ENCODE measurements at places on chromosomes 4 and X. TPM values are rescaled to one million over a fixed set of nuclear protein-coding genes. Genes with fewer than 3 reads are reported as not detected.

- H3K36me3 ChIP-seq: no peaks in the 10 kb centered on the region
- H3K27me3 ChIP-seq: no peaks in the 10 kb centered on the region
- no peak for DNase-seq
Observed at GRCh38 chr4:182873289-182873688, 43.9 kb downstream of the DCTD start.

DNA sequence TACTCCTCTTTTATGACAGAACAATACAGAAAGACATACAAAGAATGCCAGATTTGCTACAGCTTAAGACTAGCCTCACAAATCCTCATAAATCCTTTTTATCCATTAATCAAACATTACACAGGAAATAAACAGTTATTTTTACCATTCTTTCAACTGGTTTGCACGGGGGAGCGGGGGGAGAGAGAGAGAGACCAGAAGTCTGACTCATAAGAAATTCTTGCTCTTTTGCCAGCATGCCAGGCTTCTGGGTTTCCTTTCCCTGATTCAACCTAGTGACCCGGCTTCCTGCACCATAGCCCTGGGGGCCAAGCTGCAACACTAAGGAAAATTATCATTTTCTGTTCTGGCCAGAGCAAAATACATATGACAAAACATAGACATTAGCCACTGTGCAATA lies 6.8 kb upstream of the RRAGB start:
- no peaks in the 10 kb centered on the region for H3K27me3 ChIP-seq
- DNase-seq: no peak
- no peak overlapping the region for H3K4me3 ChIP-seq
- H3K36me3 ChIP-seq: no peaks in the 10 kb centered on the region
- no peak overlapping the region for H3K27ac ChIP-seq

DNA sequence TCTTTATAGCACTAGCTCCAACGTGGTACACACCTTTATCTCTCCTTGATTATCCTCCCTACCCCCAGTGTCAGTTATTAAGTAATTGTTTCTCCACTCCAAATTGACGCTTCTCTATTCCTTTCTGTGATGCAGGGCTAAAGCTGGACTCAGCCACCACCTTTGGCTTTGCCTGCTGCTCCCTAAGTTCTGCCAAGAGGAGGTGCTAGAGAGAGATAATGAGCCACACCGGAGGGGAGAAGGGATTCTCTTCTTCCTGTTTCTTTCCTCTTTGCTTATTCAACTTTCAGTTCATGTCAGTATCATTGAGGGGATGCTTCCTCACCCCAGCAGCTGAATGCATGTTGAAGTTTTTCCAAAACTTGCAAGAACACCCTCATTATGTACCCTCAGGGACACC lies 176.5 kb downstream of the GBA3 start:
- no peaks in the 10 kb centered on the region for H3K36me3 ChIP-seq
- no peaks in the 10 kb centered on the region for H3K27me3 ChIP-seq
- H3K4me3 ChIP-seq: no peak overlapping the region
- DNase-seq: peak; percentile 46
- H3K4me1 ChIP-seq: no peaks in the 10 kb centered on the region

C1QTNF7 gene
- not detected for total RNA-seq

GRCh38 chr4:1494416-1495315 lies 88.4 kb upstream of the NKX1-1 start:
- H3K27ac ChIP-seq: no peak overlapping the region
- H3K4me3 ChIP-seq: no peak overlapping the region
- H3K36me3 ChIP-seq: no peaks in the 10 kb centered on the region
- H3K27me3 ChIP-seq: no peaks in the 10 kb centered on the region
- no peaks in the 10 kb centered on the region for H3K4me1 ChIP-seq

SRPX gene
- not detected for total RNA-seq

CITED1 gene
- not detected for total RNA-seq

- H3K4me1 ChIP-seq: no peaks in the 10 kb centered on the region
- DNase-seq: no peak
- no peaks in the 10 kb centered on the region for H3K36me3 ChIP-seq
- no peak overlapping the region for H3K4me3 ChIP-seq
Observed at GRCh38 chr4:156634612-156635011, 337.0 kb downstream of the PDGFC start.

DNA sequence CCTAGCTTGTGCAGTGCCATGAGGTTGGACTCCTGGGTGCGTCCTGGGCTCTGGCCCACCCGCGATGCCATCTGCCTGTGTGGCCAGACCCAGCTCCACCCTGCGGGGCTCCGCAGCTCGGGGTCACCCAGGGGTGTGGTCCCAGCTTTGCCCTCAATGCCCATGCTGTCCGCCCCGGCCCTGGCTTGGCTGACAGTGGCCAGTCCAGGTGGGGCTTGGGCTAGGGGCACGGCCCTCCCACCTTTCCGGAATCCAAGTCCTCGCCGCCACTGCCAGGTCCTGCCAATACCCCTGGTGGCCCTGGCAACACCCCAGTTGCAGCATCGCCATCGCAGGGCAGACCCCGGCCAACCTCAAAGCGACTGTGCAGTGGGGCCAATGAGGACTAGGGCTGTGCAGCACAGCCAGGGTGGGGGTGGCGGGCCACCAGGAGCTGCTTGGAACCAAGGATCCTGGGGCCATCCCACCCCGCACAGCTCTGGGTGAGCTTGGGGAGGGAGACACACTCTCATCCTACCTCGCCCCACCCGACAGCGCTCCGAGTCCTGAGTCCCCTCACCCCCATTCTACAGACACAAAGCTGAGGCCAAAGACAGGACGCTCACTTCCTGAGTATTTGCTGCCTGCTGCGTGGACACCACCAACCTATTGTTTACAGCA lies 80.9 kb downstream of the ZNF718 start:
- no peak for DNase-seq
- H3K27me3 ChIP-seq: no peaks in the 10 kb centered on the region
- no peak overlapping the region for H3K27ac ChIP-seq
- H3K4me3 ChIP-seq: no peak overlapping the region
- H3K4me1 ChIP-seq: peaks cover 13% of the 10 kb centered on the region

PASD1 gene
- total RNA-seq: not detected

DNA sequence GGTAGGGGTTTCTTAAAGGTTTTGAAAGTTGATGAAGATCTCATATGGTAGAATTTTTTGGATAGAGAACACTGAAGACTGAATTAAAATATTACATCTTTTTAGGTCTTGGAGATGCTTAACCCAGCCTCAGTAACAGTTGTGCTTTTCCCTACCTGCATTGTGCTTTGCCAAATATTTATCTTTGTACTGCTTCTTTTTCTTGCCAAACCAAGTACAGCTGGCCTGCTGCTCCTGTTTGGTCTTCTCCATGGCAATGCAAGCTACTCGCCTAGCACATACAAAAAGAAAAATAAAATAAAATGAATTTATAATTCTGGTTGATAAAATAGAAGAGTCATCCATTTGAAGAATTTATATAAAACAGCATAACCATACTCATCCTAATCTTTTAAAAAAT lies 95.4 kb downstream of the NYX start:
- H3K36me3 ChIP-seq: no peaks in the 10 kb centered on the region
- no peak overlapping the region for H3K4me3 ChIP-seq
- H3K27ac ChIP-seq: no peak overlapping the region
- H3K4me1 ChIP-seq: no peaks in the 10 kb centered on the region
- DNase-seq: no peak

DNA sequence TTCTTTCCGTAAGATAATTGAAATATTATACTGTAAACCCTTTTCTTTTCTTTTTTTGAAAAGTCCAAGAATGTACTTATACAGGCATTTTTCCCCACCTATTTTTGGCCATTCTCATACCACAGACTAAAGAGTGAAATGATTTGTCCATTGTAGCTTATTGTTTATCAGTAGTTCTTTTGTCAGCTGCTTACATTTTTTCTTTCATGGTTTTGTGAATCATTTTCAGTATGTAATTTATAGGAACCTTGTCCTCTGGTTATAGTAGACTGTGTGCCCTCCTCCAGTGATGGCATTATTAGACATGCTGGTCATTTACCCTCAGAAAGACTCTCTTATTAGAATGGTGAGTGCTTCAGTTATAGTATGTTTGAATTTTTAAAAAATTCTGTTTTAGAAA lies 56.7 kb downstream of the CCKAR start:
- H3K27me3 ChIP-seq: no peaks in the 10 kb centered on the region
- no peak for DNase-seq

- no peak overlapping the region for H3K27ac ChIP-seq
- H3K4me1 ChIP-seq: no peaks in the 10 kb centered on the region
- H3K27me3 ChIP-seq: no peaks in the 10 kb centered on the region
- peak; percentile 63 for DNase-seq
- H3K36me3 ChIP-seq: no peaks in the 10 kb centered on the region
Observed at GRCh38 chr4:69881173-69881773, 21.3 kb upstream of the SULT1E1 start.

DNA sequence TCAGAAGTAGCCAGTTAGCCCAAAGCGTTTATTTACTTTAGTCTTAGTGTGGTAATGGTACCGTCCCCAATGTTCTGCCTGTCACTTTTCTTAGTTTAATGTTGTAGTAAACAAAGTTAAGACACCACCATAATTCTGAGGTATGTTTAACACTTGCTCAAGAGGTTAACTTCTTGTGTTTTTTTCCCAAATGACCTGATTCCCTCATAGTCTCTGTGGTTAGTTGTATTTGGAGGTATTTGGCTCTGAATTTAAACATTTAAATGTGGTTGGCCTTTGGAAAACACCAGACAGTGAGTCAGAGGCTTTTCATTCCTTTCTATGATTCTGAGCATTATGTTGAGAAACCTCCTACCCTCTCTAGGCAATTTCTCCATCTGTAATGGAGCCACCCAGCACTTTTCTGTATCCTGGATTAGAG lies 47.9 kb downstream of the CXCL1 start:
- no peaks in the 10 kb centered on the region for H3K27me3 ChIP-seq
- no peak overlapping the region for H3K4me3 ChIP-seq
- no peaks in the 10 kb centered on the region for H3K4me1 ChIP-seq
- H3K36me3 ChIP-seq: no peaks in the 10 kb centered on the region

LDOC1 gene
- not detected for total RNA-seq

SMIM10 gene
- not detected for total RNA-seq

GRCh38 chr4:80529026-80529425 lies 193.5 kb downstream of the CFAP299 start:
- no peak overlapping the region for H3K4me3 ChIP-seq
- no peak overlapping the region for H3K27ac ChIP-seq
- H3K36me3 ChIP-seq: no peaks in the 10 kb centered on the region
- DNase-seq: no peak
- H3K27me3 ChIP-seq: no peaks in the 10 kb centered on the region
- peaks cover 34% of the 10 kb centered on the region for H3K4me1 ChIP-seq

- H3K36me3 ChIP-seq: no peaks in the 10 kb centered on the region
- no peak for DNase-seq
- H3K27ac ChIP-seq: no peak overlapping the region
- no peaks in the 10 kb centered on the region for H3K4me1 ChIP-seq
- no peak overlapping the region for H3K4me3 ChIP-seq
- H3K27me3 ChIP-seq: no peaks in the 10 kb centered on the region
Observed at GRCh38 chr4:185754961-185755360, 57.0 kb downstream of the SORBS2 start.

DNA sequence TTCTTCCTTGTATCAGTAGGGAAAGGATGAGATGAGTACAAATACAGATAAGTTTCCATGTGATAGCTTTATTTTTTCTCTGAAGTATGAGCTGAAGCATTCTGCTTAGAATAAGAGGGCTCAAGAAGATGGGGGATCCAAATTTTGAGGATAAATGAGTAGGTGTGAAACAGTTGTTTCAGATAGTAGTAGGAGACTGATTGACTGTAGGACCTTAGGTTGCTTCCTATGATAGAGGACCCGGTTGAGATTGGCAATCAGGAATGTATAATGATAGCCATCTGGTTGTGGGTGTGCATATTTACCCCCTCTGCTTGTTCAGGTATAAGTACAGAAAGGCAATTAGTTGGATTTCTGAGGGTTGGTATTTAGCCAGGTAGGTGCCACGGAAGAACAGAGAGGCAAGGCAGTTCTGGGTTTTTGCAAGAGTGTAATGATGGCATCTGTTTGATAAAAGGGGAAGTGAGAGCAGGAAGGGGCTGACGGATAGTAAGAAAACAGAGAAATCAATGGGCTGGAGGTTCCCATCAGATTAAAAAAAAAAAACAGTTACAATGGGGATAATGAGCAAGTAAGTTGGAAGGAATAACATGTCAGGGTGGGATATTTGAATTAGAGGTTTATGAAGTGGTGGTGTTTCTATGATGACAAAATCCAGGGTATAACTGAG lies 13.7 kb downstream of the OCRL start:
- H3K27ac ChIP-seq: peak overlapping the region; percentile 34
- H3K4me3 ChIP-seq: no peak overlapping the region
- H3K36me3 ChIP-seq: no peaks in the 10 kb centered on the region
- peak; percentile 75 for DNase-seq
- H3K27me3 ChIP-seq: no peaks in the 10 kb centered on the region
- H3K4me1 ChIP-seq: peaks cover 13% of the 10 kb centered on the region

DNA sequence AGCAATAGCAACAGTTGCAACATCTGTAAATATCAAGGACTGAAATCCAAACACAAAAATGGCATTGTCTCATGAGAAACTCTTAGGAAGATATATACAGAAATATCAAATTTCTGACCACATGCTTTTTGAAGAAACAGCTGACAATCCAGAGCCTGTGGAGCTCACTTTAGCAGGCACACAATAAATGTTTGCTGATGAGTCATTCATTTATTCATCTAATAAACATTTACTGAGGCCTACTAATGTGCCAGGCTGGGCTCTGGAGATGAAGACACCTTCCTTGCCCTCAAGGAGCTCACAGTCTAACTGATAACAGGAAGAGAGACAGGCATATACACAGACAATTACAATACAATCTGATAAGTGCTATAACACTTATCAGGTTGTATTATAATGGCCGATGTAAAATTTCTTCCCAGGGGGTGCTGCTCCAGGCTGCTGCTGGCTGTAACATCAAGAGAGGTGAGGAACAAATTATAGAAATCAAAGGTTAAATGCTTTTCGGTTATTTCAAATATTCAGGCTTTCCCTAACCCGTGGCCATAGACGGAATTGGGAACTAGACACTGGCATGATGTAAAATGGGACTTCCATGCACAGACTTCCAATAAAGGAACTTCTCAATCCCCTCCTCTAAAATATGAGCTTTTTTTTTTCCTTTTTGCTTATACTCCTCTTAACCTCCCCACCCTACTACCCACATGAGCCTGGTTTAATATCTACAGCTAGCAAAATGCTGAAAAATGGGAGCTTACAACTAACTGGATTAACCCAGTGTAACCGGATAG lies 16.8 kb upstream of the ZCCHC13 start:
- H3K4me1 ChIP-seq: peaks cover 20% of the 10 kb centered on the region
- no peak overlapping the region for H3K27ac ChIP-seq
- H3K36me3 ChIP-seq: peaks cover 8% of the 10 kb centered on the region
- H3K4me3 ChIP-seq: no peak overlapping the region
- no peaks in the 10 kb centered on the region for H3K27me3 ChIP-seq

- H3K27ac ChIP-seq: no peak overlapping the region
- no peak for DNase-seq
- H3K4me3 ChIP-seq: no peak overlapping the region
- no peaks in the 10 kb centered on the region for H3K36me3 ChIP-seq
Observed at GRCh38 chr4:146232131-146232722, 17.9 kb downstream of the REELD1 start.

Data from Karpas-422 (cell line).